Activated T-cell treated with anti-CD3 and anti-CD28 coated beads for 48 hours (primary cell): ENCODE measurements at places on chromosomes 7 and 10.

- no peak for DNase-seq
Observed at GRCh38 chr7:26409661-26410547, 118.2 kb downstream of the SNX10 start.

DNA sequence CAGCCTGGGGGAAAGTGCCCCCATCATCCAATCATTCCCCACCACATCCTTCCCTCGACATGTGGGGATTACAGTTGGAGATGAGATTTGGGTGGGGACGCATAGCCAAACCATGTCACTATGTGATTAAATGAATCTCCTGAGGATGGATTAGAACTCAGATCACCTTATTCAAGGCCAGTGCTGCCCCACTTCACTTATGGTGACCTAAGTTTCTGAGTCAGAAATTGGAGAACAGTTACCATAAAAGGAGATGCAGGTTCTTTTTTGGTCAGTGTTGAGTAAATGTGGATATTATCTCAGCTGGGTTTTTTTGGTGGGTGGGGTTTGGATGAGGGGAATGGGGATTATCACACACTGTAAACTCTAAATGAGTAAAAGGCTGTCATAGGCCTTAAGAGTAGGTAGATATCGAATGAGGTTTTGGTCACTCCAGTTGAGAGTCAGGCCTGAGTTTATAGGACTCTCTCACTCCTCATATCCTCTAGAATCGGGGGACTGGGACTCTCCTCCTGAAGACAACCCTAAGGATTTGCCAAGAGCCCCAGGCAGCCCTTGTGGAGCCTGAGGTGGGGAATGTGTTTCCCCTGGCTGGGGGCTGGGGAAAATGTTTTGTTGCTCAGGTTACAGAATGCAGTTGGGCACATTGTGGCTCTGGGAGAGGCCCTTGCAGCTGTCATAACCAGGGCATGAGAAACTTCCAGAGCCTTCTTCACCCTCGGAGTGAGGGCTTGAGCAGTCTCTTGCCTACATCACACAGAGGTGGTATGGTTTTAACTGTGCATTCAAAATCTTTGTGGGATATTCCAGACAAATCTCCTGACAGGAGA lies 213.0 kb downstream of the BAMBI start:
- no peak for DNase-seq

GRCh38 chr10:109932968-109933367 lies 9.7 kb upstream of the XPNPEP1 start:
- DNase-seq: no peak

GRCh38 chr10:79262131-79262530 lies 85.1 kb upstream of the PPIF start:
- DNase-seq: no peak

DNA sequence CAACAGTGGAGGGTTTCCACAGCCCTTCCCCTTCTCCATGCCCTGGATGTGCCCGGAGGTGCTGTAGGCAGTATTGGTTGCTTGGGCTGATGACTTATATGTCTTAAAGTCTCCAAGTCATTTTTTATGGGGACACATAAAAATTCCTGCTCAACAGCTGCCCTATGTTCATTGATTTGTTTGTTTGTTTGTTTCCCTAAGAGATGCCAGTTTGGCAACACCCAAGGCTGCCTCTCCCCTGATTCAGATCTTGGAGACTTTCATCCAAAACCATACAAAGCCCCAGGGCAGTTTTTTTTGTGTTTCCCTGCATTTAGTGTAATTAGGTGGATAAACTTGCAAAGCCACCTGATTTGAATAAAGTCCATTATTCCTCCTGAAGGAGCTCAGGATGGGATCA lies 115.3 kb downstream of the PLPP4 start:
- DNase-seq: no peak

DNA sequence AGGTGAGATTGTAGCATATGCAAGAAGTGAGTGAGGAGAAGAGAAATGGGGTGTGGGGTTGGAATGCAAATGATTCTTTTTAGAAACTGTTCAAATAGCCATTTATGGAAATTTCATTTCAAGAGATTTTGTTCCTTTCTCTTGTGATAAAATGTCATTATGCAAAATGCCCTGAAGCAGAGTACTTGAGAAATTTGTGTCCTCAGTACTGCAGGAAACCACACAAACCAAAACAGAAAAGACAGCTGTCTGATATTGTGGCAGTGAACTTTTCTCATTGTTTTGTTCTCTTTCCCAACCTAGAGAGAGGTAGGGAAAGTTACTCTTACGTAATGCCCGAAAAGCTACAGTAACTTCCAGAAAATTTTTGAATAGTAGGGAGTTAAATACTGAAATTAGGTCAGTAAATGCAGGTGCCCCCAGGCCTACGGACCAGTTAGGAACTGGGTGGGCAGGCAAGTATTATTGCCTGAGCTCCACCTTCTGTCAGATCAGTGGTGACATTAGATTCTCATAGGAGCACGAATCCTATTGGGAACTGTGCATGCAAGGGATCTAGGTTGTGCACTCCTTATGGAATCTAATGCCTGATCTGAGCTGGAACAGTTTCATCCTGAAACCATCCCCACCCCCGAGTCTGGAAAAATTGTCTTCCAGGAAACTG lies 34.0 kb downstream of the DLD start:
- no peak for DNase-seq

GRCh38 chr7:118759921-118760320 lies 535.4 kb downstream of the ANKRD7 start:
- DNase-seq: no peak

DNA sequence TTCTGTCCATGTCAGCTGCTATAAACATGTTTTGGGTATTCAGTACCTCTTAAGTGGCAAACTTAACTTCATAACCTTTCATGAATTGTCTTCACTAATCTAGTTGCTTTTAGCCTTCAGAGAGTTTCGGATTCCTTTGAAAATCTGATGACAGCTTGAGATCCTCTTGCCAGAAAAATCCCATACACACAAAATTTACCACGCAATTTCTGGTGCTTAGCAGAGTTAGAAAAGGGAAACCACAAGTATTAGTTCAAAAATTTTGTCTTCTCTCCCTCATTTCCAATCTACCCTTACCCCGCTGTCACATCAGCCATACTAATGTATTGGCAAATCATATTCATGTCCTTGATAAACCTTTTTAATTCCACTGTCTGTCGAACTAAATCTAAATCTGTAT lies 72.7 kb upstream of the TMEM106B start:
- DNase-seq: no peak

DNA sequence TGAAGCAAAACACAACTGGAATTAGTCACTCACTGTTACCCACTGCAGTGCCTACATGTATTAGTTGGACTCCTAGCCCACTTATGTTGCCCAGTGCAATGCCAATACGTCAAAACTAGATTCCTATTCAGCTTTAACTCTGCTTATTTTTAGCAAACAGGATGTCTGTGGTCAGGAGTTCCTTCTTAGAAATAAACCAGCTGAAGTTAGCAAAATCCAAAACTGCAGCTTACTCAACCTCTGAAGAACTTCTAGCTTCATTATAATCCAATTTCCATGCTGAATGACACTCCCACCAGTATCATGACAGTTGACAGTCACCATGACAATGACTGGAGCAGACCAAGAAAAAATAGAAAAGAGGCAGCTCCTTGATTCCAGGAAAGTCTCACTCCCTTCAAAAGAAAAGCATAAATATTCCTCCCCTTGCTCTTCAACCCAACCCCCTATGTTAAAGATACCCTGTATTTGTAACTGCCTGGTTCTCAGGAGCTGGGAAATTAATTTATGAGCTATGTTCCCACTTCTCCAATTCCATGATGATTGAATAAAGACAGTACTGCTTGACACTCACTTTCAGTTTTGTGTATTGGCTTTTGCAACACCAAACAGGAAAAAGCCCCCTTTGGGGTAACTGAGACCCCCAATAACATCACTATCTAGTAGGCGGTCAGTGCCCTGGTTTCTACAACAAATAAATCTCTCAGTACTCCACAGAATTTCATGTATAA lies 327.4 kb downstream of the SORCS1 start:
- no peak for DNase-seq

- DNase-seq: no peak
Observed at GRCh38 chr7:113158756-113159155, 40.4 kb upstream of the SMIM30 start.

DNA sequence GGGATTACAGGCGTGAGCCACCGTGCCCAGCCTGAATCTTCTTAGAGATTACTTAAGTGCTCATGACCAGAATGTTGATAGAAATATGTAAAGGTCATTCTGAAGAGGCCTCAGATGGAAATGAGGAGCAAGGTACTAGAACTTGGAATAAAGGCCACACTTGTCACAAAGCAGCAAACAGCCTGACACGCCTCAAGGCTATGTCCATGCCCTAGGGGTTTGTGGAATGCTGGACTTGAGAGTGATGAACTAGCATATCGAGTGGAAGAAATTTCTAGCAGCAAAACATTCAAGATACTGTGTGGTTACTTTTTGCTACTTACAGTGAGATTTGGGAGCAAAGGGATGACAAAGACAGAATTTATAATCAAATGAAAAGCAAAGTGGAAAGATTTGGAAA lies 39.0 kb downstream of the ZNF438 start:
- no peak for DNase-seq
